Left lung (tissue), 14 donors: ENCODE measurements at places on chromosomes 11 and 22. TPM values are rescaled to one million over a fixed set of nuclear protein-coding genes. Genes with fewer than 3 reads are reported as not detected.

The CASP1 gene
- 26.5 TPM for polyA plus RNA-seq

The PKP3 gene
- 15.5 TPM for polyA plus RNA-seq

The SLCO2B1 gene
- polyA plus RNA-seq = 27.5 TPM

The ARHGAP42 gene
- 32.9 TPM for polyA plus RNA-seq

The CHRNA10 gene
- polyA plus RNA-seq = 4.1 TPM

The RFPL2 gene
- polyA plus RNA-seq = not detected

The APOL6 gene
- 7.7 TPM for polyA plus RNA-seq

The SCUBE1 gene
- polyA plus RNA-seq = 1.2 TPM

DNA sequence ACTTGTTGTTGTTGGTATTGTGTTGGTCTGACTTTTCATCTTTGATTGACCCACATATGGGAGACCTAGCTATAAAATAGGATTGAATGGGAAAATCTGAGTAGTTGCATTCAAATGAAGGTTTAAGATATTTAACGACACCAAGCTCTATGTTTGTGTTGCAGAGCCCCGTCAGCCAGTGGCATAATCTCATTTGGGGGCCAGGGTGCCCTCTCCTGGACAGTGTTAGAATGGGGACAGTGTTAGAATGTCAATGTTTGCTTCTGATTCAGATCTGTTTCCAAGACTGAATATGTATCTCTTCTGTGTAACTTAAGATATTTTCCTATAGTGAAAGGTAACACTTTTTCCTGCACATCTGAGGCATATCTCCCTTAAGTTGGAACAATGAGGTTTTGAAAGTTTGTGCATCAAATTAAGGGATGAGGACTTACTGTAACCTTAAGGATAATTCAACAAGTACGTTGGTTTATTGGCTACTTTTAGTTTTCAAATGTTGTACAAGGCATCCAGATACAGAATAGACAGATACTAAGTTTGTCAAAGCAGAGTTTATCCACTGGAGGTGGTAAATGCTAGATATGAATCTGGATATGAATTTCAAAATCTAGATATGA lies 5.3 kb upstream of the OR52M1 start:
- DNase-seq = peak; percentile 77

- DNase-seq = no peak
These were observed 608.6 kb upstream of the KIRREL3 start for GRCh38 chr11:127609025-127609773.

DNA sequence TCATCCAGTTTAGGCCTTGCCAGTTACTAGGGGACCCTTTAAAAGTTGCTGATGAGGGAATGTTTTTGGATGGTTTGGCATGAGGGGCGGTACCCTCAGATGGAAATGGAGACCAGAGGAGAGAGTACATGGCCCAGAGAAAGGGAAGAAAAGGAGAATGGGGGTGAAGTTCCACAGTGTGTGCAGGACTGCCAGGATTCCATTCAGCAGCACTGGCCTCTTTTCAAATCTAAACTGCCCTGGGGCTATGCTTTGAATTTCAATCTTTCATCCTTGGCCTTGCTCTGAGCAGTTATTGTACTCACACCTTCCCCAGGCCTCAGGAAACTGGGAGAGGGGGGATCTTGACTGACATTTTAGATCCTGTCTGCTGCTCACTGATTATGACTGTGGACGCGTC lies 3.0 kb downstream of the SLC3A2 start:
- no peak for DNase-seq

DNA sequence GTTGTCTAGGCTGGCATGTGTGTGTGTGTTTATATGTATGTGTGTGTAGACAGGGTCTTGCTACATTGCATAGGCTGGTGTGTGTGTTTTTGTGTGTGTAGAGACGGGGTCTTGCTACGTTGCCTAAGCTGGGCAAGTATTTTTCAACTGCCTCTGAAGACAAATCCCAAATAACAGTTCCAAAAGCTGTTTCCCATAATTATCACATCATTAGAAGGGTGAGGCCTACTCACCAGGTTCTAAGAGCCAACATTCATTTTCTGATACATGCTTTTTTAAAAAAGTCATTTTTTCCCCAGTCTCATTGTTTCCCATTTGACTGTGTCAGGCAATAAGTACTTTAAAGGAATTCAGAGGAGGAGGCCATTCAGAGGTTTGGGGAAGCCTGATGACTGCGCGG lies 22.8 kb downstream of the SAA1 start:
- no peak for DNase-seq

GRCh38 chr11:32131321-32131720 lies 40.4 kb downstream of the RCN1 start:
- DNase-seq = no peak

DNA sequence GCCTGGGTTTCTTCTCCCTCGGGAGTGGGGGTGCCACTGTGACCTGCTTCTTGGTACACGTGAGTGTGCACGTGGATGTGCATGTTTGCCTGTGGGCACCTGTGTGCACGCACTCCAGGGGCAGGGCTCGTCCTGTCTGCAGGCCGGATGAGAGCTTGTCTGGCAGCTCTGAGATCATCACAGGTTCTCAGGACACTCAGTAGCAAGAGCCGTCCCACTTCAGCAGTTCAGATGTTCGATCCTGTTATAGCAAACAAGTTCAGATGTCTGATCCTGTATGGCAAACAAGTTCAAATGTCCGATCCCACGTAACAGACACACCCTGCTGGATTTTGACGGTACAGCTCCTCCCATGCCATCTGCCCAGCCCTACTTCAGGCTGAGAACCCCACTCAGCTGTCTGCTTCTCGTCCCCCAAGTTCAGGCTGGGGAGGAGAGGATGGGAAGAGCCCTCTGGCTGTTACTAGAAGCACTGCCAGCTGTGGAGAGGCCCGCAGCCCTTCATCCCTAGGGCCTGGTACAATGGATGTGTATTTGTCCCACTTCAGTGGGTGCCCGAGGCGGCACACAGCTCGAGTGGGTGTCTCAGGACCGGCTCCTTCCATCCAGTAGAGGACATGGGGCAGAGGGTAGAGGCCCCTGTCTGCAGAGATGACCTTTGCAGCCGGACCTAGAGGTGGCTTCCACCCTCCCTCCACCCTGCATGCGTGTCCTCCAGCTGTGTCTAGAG lies 1126.9 kb downstream of the BRD1 start:
- DNase-seq = no peak

DNA sequence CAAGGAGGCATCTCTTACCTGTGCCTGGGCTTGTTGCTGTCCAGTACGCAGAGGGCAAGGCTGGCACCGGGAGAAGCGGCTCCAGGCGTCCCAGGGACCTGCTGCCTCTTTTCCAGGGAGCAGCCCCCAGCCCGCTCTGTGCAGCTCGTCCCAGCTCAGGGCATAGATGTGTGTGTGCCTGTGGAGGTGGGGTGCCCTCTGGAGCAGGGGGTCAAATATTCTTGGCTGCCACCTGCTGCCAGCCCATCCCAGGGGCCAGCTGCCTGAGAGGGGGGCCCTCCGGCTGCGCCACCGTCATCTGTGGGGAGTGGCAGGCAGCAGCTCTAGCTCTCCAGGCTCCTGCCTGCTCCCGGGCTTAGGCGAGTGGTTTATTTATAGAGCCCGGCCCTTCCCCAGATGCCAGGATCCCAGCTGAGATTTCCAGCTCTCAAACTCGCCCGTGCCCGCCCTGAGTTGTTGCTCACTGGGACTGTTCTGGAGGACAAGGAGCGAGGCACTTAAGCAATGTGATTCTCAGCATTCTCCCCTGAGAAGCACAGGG lies 87.5 kb downstream of the RTL6 start:
- no peak for DNase-seq

DNA sequence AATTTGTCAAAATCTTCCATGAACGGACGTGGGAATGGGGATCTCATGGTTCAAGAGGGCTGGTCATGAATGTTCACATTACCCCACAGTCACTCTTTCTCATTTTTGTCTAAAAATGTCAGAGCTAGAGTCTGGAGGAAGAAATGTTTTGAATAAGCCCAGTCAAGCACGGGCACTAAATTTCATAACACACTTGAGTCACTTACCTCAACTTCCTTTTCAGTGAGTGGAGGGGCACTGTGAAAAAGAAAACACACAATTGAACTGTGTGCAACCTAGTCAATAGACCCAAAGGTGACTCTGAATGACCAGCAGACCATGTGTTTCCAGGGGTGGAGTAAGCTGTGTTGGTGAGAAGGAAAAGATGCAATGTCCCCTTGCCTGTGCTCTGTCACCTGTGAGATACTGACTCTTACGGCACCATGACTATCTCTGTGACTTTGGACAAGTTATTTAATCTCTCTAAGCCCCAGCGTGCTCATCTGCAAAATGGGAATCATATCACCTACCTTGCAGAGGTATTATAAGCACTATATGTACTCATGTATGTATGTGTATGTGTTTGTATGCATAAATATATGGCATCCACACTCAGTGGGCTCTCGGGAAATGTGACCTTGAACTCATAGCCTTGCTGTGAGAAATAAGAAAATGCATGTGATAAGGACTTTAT lies 38.2 kb upstream of the LYVE1 start:
- DNase-seq = no peak

- DNase-seq = no peak
These were observed 8.9 kb downstream of the TTC17 start for GRCh38 chr11:43367382-43368178.

- no peak for DNase-seq
These were observed 21.6 kb upstream of the BBOX1 start for GRCh38 chr11:27018902-27019529.

GRCh38 chr11:99979042-99979441 lies 708.0 kb upstream of the ARHGAP42 start:
- DNase-seq = no peak

DNA sequence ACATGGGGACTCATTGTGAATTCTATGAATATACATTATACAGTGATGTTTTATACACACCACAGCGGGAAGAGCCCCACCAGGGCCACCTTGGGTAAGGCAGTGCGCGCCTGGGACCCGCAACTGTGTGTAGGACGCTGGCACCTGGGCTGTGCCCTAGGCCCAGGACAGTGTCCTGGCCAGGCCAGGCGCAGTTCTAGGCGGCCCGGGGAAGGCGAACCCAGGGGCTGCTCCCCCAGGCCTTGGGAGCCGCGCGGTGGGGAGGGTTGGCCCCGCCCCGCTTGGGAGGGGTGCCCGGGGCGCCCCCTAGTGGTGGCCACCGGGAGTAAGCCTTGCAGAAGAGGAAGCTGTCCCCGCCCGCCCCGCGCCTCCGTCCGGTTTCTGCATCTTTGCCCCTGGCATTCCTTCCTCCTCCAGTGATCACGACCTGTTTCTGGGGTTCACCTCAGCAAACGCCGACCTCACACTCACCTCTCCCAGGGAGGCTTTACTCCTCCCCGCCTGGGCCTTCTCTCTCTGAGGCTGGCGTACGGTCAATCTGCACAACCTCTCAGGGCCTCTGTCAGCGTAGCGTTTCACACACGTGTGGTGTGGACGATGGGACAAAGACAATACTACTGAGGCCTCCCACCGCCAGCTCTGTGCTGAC lies 9.5 kb upstream of the EHD1 start:
- no peak for DNase-seq

DNA sequence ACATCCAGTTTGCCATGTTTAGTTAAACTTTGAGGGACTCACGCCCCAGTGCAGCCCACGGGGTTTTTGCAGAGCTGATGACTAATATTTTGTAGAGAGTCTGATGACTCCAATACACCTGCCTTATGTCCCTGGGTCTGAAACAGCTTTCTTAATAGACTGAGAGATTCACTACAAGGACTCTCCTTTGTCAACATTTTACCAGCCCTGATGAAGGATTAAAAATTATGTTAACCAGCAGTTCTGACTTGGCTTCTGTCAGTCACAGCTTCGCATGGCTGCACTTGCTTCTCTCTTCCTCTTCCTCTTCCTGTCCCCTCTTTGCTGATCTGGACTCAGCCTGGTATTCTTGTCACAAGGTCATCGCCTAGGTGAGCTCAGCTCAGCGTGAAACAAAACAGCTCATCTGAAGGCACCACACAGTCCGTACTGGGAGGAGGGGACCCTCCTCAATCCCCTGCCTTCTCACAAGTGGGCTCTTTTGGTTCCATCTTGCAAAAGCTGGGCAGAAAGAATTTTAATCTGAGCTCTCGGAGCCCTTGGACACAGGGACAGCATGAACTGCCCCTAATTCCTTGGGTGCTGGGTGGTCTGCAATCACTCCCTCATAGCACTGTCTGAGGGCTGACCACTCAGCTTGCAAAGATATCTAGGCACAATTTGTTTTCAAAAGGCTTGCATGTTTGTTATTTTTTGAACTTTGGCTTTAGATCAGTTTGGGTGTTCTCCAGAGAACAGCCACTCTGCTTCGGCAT lies 38.1 kb upstream of the POU2AF1 start:
- no peak for DNase-seq

DNA sequence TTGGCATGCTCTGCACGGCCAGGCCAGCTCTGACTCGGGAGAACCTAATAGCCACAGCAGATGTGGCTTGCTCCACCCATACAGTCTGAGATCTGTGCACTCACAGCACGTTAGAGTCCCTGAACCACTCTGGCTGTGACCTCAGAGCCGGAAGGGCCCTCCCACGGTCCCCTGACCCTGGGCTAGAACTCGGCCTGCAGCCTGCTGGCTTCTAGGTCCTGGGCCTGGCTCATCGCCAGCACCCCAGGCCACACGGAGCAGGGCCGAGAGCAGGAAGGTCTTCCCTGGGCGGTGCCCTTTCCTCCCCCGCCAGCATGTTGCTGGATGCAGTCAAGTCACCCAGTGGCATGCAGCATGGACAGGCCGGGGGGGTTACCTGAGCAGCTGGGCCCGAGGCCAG lies 35.3 kb upstream of the TTLL12 start:
- no peak for DNase-seq
